ENCODE measurements at places on chromosomes 3 and 15.

DNA sequence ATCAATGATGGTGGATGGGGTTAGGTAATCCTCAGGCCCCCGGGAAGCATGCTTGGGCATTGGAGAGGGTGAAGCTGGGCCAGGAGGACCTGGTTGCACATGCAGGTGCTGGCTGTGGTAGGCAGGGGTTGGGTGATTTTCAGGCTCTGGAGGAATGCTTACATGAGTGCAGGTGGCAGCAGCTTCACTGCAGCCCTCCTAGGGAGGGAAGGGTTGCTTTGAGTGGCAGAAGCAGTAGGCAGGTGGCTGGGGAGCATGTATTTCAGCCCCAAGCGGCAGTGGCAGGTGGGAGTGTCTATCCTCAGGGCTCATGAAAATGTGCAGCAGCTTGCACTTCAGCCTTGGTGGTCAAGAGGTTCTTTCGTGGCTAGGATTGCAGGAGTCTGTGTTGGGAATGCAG is 230.0 kb upstream of the CTNNB1 start:
- DNase-seq: no peak

GRCh38 chr3:185270956-185271332 is 17.1 kb upstream of the EHHADH start:
- no peak for DNase-seq

DNA sequence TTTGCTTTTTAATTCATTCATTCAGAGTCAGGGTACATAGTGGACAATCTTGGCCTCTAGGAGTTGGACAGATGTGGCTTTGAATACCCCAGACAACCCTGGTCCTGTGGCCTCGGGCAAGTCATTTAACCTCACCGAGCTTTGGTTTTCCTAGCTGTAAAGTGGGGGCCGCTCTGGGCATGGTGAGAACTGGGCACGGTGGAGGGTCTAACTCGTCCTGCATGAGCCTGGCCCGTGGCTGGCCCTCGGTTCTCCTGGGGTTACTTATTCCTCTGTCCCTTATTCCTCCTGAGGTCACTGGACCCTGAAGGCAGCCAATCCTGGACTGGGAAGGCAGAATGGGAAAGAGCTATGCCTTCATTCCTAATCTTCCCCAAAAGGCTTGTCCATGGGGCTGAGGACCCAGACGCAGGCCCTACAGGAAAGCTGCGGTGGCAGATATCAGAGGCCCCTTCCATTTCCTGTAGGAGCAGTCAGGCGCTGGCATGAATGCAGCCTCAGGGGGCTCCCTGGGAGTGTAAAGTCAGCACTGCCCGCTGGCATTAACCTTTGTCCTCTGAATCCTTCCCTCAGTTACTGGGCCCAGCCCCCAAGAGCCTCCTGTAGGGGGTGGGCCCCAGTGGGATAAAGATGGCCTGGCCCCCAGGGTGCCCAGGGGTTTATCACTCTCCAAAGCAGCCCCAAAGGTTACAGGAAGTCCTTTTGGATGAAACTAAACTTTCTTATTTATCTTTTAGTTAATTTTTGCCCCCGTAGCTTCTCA is 17.9 kb upstream of the SEC13 start:
- DNase-seq: no peak

- DNase-seq: no peak
These were observed 100.7 kb downstream of the MEX3B start for GRCh38 chr15:81945014-81945615.

GRCh38 chr3:180199417-180199995 is 162.8 kb upstream of the PEX5L start:
- DNase-seq: no peak

GRCh38 chr3:46646700-46647099 is 34.4 kb downstream of the FAM240A start:
- no peak for DNase-seq

DNA sequence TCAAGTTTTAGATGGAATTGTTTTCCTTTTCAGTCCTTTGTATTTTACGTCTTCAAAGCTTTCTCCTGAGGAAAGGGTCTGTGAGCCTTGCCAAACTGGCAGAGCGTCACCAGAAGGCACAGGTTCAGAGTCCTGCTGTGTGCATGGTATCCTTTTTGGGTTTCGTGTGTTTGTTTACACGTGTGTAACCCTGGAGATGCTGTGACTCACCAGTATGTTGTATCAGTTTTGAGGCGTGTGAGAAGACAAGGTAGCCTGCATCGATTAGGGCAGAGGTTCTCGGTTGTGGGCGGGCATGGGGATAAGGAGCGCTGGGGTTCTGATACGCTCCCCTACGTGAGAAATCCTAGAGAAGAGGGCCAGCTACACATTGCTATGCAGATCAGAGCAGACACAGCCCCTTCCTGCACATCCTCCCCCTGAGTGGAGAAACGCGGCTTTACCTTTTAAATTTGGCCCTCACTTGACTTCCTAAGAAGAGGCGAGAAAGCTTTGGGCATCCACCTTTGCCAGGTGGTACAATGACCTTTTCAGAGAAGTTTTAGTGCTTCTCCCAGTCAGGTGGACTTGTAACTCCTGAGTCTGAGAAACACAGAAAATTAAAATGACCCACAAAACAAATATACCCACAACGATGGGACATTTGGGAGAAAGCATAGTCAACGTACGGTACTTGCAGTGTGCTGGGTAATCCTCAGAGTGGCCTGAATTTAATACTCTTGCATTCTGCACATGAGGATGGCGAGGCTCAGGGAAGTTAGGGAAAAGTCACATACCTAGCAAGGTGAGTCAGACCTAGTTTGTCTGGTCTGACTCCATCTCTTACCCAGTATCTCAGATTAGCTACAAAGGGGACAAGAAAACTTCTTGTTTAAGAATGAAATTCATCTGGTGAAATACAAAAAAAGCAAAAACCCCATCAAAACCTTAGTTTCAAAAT is 38.1 kb downstream of the TRAK1 start:
- DNase-seq: peak; percentile 61

DNA sequence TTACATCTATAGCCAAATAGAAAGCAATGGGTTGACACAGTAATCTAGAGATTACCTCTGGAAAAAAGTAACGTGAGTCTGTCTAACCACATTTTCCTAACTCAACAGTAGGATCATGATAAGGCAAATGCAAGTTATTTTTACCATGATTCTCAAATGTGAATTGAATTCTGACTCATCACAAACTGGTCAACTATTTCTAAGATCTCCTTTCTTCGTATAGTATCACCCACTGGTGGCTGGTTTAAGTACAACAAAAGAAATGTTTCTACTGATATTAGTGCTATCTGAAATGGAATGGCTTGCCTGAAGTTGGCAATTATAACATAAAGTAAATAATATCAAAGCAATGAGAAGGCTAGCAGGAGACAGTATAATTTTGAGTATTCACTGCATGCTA is 102.2 kb downstream of the ABI3BP start:
- DNase-seq: no peak
